ENCODE measurements at places on chromosomes 16 and 17. TPM values are rescaled to one million over a fixed set of nuclear protein-coding genes. Genes with fewer than 3 reads are reported as not detected.
A peak's percentile ranks its signal among the peaks of the same experiment; 100 is the strongest.

GRCh38 chr17:4150096-4150495 is 7.1 kb downstream of the CYB5D2 start:
- no peak for DNase-seq

DNA sequence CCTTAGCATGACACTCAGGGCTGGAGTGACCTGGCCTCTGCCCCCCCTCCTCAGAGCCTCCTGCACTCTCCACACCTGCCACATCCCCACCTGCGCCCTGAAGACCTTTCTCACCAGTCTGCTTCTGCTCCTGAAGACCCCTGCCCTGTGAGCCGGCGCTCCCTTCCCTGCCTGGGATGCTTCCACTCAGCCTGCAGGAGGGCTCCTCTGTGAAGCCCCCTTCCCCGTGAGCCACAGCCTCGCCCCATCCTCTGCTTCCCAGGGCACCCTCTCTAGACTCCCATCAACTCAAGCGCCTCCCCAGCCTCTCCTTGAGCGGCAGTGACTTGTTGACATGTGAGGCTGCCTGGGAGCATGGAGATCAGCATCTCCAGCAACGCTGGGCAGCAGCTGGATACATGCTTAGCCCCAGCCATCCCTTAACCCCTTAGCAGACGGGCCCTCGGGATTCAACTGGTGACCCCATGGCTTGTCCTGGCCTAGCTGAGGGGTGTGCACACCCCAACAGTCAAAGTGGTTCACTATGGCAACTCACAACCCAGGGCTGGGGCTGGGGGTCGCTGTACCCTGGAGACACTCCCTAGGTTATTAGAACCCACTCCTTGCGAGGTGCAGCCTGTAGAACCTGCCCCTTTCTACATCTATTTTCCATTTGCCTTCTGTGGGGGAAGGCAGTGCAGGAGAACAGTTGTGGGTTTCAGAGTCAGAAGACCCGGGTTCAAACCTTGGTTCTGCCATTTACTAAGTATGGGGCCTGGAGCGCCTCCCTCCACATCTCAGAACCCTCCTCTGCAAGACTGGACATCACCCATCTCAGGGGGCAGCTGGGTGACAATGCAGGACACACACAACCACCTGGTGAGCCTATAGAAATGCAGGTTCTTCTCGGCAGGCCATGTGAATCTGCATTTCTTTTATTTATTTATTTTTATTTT is 21.5 kb downstream of the TMEM235 start:
- no peak for DNase-seq

DNA sequence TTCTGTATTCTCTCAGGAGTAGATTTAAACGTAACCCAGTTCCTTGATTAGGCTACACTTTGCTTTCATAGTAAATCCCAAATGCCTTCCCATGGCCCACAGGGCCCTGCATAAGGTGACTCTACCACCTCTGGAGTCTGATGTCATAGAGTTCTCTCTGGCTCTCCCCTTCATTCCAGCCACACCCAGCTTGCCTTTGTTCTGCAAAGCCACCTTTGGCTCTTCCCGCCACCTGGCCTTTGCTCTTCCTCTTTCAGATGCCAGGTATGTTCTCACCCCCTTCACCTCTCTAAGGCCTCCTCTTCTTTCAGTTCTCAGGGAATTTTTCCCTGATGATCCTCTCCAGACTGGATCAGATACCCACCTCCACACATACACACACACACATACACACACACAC is 141.3 kb upstream of the HSBP1 start:
- DNase-seq, result no peak

DNA sequence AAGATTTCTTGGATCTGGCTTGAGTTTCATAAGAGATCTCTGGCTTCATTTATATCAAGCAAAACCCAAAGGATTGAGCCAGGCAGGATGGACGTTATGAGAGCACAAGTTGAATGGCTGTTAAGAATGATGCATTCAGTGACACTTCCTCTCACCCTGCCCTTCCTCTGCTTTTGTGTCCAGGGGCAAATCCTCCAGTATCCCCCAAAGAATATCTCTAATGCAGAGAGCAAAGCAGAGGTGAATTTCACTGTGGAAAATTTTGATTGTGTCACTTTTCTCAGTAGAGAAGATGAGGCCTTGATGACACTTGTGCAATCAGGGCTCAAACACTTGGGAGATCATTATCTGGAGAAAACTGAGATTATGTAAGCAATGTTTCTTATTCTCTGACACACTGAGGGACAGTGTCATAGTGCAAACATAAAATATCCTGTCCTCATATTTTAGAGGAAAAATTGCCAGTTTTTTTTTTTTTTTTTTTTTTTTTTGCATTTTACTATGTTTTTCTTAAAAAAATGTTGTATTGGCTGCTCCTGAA is 25.3 kb downstream of the MARCHF10 start:
- no peak for DNase-seq

- DNase-seq, result no peak
Measured at GRCh38 chr17:78962345-78962983, 17.3 kb downstream of the LGALS3BP start.

DNA sequence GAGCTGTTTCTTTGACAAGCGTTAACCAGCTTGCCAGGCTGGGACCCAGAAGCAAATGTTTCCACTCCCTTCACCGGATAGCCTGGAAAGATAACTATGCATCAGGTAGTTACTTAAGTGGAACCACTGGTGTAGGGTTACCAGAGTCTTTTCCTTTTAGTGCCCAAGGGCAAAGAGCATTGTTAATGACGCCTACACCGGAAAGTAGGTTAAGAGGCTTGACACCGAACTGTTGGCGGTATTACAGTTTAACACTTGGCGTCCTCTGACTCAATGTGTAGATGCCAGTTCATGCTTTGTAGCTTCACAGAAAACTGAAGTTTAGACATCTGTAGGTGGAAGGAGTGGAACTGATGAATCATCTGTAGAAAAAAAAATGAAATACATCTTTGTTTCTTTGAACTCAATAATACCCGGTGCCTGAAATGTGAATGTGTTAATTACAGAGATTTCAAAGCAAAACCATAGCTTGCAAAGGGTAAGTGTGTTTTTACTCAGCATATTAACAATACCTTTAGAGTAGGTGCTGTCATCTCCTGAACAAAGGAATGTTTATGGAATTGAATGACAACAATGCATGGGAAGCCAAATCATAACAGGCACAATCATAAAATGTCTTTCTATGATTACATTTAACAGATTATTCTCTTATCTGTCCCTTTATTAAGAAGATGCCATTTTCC is 426.7 kb upstream of the SALL1 start:
- DNase-seq, result no peak

GRCh38 chr17:73126716-73127473 is 34.4 kb upstream of the SLC39A11 start:
- no peak for DNase-seq

DNA sequence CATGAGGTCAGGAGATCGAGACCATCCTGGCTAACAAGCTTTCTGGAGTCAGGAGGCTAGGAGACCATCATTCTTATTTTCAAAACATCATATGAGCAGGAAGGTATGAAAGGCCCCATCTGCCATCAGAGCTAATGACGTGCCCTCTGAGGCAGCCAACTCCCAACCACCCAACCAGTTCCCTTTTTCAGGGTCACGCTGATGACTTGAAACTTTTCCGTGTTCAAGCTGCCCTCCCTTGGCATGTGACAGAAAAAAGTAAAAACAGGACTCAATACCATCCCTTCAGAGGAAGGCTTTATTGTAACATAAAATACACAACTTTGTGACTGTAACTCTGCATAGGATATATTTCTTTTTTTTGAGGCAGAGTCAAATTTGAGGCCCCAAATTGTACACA is 4.6 kb upstream of the GHDC start:
- DNase-seq, result no peak

The PDE6G gene
- total RNA-seq, result 4.2 TPM

DNA sequence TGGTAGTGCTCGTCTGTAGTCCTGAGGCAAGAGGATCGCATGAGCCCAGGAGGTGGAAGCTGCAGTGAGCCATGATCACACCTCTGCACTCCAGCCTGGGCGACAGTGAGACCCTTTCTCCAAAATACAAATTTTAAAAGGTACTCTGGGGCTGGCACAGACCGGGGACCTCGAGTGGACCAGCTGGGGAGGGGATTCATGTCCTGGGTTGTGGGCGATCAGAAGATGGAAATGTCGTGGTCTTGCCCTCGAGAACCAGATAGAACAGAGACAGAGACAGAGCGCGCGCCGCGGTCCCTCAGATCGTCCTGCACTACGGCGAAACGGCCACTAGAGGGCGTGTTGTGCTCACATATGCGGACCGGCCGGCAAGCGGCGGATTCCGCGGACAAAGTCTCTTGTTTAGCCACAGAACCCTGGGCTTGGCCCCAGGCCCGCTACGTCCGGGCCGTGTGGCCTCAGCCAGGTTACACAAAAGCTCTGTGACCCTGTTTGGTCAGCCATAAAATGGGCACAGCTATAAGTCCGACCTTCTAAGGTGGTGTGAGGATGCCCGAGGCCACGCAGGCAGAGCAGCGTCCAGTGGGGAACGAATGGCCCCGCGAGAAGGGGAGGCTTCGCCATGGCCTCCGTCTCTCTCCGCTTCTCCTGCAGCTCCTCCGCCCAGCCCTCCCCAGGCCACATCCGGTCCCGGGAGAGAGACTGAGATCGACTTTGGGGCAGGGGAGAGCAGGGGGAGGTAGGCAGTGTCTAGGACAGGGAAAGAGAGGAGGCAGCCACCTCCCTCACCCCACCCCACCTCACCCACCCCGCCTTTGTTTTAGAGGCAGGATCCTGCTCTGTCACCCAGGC is 14.6 kb upstream of the SBK1 start:
- peak; percentile 84 for DNase-seq

DNA sequence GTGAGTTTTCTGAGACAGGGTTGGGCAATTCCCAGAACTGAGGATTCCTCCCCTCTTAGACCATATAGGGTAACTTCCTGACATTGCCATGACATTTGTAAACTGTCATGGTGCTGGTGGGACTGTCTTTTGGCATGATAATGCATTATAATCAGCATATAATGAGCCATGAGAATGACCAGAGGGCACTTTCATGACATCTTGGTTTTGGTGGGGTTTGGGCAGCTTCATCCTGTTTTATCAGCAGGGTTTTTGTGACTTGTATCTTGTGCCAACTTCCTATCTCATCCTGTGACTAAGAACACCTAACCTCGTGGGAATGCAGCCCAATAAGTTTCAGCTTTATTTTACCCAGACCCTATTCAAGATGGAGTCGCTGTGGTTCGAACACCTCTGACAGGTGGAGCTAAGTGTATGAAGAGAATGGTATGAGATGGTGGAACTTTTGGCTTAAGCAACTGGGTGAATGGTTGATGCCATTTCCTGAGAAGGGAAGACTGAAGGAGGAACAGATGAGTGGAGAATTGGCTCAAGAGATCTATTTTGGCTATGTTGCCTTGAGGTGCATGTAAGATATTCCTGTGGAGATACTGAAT is 217.3 kb downstream of the RAB11FIP4 start:
- DNase-seq, result no peak

DNA sequence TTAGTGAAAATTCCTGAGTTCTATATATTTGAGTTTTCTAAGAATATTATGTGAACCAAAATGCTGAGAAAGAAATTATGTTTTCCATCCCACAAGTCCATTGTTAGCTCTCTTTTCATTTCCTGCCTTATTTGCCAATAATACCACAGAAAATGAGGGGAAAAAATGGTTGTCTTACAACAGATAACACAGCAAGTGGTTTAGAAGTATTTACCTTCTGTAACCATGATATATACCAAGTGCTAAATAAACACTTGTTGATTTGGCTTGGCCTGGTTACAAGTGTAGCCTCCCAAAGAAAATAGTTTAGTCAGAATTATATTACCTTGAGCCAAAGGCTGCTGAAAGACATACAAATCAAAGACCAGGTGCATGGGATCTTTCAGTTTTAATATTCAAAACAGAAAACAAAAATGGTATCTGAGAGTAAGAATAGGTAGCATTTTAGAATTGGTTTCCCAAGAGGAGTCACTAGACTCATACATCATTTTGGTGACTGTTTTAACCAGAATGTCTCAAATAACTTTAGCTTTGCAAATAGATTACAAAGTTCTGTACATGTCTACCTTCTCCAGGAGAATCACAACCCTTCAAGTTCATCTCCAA is 439.8 kb upstream of the DYNLRB2 start:
- DNase-seq, result no peak

DNA sequence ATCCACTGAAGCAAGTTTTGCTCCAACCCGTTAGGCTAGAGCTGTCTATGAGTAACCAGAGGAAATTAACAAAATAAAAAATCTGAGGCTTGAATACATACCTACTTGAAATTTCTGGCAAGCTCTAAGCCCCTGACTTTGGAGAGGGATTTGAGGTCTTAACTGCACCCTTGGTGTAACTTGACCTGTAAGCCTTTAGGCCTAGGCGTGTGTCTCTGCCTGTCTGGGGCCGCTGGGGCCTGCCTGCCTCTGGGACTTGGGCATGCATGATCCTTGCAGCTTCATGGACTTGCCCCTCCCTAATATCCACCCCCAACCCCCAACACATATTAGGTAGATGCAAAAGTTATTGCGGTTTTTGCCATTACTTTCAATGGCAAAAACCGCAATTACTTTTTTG is 3.7 kb upstream of the CDC42EP4 start:
- no peak for DNase-seq

DNA sequence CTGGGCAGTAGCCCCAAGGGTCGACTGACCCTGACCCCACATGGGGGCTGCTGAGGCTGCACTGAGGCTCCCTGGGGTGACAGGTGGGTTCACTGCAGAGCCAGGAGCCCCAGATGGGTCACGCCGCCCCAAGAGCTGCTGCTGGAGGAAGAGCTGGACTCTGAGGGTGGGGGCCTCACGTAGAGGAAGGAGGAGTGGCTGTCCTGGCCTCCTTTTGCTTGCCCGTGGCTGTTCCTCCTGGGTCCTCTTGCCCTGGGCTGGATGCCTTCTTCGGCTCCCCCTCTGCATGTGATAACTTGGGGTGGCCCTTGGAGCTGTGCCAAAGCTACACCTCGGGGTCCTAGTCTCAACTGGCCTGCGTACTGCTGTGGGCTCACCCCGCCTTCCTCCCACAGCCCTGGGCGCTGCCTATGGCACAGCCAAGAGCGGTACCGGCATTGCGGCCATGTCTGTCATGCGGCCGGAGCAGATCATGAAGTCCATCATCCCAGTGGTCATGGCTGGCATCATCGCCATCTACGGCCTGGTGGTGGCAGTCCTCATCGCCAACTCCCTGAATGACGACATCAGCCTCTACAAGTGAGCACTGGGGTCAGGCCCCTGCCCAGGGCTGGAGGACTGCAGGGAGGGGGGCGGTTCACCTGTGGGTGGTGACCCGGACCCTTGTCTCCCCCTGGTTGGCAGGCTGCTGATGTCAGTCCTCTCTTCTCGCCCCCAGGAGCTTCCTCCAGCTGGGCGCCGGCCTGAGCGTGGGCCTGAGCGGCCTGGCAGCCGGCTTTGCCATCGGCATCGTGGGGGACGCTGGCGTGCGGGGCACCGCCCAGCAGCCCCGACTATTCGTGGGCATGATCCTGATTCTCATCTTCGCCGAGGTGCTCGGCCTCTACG is 1.1 kb upstream of the AMDHD2 start:
- DNase-seq, result no peak

GRCh38 chr17:332023-332422 is 20.6 kb downstream of the RPH3AL start:
- DNase-seq, result no peak

GRCh38 chr16:65981057-65981456 is 385.4 kb upstream of the CDH5 start:
- DNase-seq, result no peak

GRCh38 chr17:82458885-82459424 is 414 bp downstream of the NARF start:
- peak; percentile 50 for DNase-seq

GRCh38 chr17:65170839-65171238 is 33.7 kb downstream of the RGS9 start:
- no peak for DNase-seq

Data from activated T-cell treated with anti-CD3 and anti-CD28 coated beads, Interleukin-2, amount 50 U/mL, for 72 hours (primary cell).